ENCODE measurements at places on chromosomes 11 and 22.

DNA sequence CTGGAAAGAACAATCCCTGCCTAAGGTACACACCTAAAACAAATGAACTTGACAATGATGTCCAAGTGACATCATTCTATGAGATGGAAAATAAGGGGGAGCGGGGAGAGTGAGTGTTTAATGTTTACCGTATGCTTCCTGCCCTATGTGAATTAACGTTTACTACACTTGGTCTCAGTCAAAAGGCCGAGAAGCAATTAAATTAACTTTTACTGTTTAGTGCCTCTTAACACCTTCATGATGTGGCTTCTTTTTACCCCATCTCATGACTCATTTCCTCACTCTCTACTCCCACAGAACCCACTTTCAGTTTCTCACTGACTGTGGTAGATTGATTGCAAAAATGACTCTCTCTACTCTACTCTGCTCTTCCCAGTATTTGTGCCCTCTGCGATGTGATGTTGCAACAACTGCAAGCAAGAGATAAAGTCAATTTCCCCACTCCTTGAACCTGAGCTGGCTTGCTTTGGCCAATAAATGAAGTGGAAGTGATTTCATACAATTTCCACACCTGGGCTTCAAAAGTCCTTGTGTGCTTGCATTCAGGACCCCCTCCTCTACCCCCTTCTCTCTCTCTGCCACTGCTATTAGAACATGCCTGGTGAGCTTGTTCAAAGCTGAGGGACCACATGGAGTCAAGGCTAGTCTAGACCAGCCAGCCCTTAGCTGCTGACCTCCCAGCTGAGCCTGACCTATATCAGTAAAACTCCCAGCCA, 11.6 kb upstream of the ALKBH3 start:
- H3K27ac ChIP-seq: no peak overlapping the region
- peaks cover 6% of the 10 kb centered on the region for H3K4me1 ChIP-seq
- H3K4me3 ChIP-seq: no peak overlapping the region
- peaks cover 19% of the 10 kb centered on the region for H3K27me3 ChIP-seq
- H3K36me3 ChIP-seq: no peaks in the 10 kb centered on the region
- no peak for DNase-seq

- peak within 1 kb of the TSS; percentile 90 for H3K27ac ChIP-seq
- H3K27me3 ChIP-seq: no peaks in the 10 kb centered on the region
- peaks cover 16% of the 10 kb centered on the region for H3K4me1 ChIP-seq
- DNase-seq: peak; percentile 88
Observed at GRCh38 chr11:14643697-14644225, at the start of gene PDE3B. Gene PDE3B, plus strand, starts transcription at chr11:14643804. Its CDS starts 272 bp downstream, at chr11:14644076.

DNA sequence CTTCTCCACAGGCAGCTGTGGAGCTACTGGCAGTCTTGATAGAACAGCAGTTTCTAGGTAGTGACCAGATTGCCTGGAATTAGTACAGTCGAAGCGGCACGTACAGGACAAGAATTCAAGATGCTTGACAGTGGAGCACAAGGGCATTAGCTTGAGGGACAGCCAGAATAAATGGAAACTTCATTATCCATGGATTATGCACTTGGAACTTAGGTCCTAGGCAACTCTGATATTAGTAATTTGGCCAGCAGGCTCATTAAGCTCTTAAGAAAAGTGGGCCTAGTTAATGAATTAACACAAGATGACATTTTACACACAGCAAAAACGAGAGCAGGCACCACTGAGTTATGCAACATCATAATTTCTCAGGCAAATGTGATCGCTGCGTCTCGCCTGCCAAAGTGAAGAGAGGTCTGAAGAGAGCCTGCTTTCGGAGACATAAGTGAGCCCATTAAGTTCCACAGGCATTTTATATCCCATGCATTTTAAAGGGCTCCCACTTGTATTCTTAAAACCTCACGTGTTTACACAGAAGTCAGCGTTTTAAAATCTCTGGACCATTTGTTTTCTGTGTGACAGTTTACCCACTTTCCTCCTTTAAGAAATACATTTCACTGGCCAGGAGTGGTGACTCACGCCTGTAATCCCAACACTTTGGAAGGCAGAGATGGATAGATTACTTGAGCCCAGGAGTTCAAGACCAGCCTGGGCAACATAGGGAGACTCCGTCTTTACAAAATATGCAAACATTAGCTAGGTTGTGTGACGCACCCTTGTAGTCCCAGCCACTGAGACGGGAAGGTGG, 66.2 kb downstream of the COMMD9 start:
- H3K4me3 ChIP-seq: no peak overlapping the region
- DNase-seq: no peak
- peak overlapping the region; percentile 46 for H3K27ac ChIP-seq

DNA sequence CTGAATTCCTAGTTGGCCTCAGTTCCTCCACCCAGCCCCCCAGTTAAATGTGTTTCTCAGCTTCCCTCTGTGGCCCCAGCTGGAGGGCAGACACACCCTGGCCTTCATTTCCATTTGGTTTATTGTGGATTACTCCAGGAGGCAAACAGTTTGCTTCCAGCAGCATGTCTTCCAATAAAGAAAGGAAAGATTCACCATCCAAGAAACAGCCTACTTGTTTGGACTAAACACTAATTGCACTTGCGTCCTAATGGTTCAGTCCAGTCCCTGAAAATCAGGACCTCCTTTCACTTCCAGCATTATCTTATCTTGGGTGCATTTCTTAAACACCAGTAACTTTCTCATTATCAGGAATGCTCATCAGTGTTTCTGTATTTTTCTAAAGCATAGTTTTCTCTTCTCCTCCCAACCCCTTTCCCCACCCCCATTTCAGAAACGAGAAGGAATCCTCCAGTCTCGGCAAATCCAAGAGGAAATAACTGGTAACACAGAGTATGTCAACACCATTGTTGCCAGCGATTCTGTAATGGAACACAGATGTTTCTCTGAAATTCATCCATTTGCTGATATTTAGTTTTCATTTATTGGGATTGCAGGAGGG, 130.9 kb downstream of the PARVA start:
- H3K27ac ChIP-seq: no peak overlapping the region
- H3K4me3 ChIP-seq: no peak overlapping the region
- DNase-seq: no peak
- H3K4me1 ChIP-seq: no peaks in the 10 kb centered on the region

Data from lower lobe of right lung (tissue), 2 donors.